ENCODE measurements at places on chromosomes 1 and 21.

DNA sequence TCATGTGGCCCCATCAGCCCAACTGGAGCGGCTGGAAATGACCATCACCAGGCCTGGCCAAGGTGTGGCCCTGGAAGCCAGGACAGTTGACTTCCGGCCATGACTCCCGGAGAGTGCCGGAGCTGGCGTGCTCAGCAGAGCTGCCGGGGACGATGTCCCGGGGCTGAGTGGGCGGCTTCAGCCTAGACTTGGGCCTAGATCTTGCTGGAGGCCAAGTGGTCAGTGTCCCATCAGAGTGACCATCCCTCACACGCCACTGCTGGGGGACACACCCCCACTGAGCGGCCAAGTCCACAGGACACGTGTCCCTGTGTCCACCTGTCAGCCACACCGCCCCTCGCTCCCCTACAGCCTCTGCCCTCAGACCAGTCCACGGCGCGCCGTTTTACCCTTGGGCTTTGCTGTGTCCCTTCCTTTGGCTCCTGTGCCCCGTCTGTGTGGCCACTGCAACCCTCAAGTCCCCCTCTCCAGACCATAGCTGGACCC lies 4.0 kb downstream of the FAAP20 start:
- DNase-seq = no peak

DNA sequence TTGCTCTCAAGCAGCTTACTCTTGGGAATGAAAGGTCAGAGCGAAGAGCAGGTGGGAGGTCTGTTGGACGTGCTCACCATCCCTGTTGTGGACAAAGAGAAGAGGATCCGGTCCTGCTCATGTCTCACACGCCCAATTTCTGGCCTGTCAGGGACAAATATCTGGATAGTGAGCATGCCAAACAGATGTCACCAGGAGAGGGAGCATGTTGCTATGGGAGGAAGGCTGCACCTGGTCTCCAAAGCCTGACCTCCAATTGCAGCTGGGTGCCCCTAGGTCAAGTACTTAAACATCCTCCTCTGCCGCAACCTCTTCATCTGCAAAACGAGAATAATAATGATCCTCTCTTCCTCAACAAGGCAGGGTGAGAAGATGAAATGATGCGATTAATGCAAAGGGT lies 53.4 kb downstream of the DMRTA2 start:
- DNase-seq = no peak

- DNase-seq = no peak
These were observed 149.7 kb downstream of the LYPLAL1 start for GRCh38 chr1:219323426-219323825.

DNA sequence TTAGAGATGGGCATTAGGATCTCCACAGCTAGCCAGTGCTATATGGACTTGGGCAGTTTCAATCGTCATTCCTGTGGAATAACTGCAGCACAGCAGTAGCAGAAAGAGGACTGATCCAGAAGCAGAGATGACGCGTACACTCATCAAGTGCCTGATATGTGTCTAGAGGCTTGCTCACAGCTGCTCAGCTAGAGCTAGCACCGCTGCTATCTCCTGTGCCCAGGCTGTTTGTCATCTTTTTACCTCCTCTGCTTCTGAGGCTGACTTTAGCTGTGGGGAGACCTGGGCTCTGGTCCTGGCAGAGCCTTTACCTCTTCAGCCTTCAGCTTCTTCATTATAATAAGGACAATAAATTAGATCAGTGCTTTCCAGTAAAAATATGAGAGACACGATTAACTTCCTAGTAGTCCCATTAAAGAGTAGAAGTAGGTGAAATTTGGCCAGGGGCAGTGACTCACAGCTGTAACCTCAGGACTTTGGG lies 5.3 kb downstream of the TENT5C start:
- no peak for DNase-seq

DNA sequence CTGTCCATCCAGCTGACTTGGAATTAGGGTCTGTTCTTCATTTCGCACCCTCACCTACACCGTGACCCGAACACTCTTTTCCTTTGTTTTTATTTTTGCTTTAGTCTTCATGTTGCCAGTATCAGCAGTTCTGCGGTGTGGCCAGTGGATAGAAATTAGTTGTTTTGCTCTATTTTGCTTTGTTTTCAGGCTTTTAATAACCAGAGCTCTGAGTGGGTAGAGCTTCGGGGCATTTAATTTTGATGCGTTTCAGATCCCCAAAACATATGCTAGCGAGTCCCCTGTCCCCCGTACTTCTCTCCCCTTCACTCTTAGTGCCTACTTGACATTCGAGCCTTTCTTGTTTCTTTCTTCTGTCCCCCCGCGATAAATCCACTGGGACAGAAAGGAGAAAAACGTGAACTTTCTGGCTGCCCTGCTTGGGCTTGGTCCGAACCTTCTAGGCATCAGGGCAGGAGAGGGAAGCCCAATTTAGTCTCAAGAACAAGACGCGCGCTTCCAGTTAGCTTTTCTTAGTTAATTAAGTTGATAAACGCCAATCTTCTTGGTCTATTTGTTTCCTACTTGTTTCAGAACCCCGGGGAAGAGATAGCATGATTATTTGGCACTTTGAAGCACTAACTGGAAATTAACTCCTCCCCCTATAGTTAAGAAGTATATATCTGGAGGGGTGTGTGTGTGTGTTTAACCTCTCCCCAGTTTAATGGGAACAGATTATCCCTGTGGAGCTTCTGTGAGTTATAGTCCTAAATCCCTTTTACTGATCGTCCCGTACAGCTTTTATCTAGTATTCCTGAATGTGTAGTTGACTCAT lies 839 bp downstream of the SWT1 start:
- no peak for DNase-seq

DNA sequence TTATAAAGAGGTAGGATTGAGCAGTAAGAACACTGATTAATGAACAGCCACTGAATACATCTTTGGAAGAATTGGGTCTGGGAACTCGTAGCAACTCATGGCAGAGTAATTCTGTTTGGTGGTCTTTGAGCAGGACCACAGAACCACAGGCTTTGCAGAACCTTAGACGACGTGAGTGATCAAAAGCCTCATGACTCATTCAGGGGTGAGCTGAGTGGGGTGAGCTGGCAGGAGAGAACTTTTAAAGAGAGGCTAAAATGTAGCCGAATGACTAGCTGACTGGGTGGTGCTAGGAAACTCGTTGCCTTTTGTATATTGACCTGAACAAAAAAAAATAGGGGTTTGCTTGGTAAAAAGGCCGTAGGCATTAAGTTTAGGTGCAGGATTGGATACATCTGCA lies 313.8 kb downstream of the TGFB2 start:
- no peak for DNase-seq
